Stomach (tissue), 19 donors: ENCODE measurements at places on chromosomes 3 and 15. TPM values are rescaled to one million over a fixed set of nuclear protein-coding genes. Genes with fewer than 3 reads are reported as not detected.

GRCh38 chr3:16329036-16329825, 64.2 kb downstream of the OXNAD1 start:
- DNase-seq, result no peak

GRCh38 chr3:43879166-43879565, 188.4 kb downstream of the ABHD5 start:
- DNase-seq, result peak; percentile 46

DNA sequence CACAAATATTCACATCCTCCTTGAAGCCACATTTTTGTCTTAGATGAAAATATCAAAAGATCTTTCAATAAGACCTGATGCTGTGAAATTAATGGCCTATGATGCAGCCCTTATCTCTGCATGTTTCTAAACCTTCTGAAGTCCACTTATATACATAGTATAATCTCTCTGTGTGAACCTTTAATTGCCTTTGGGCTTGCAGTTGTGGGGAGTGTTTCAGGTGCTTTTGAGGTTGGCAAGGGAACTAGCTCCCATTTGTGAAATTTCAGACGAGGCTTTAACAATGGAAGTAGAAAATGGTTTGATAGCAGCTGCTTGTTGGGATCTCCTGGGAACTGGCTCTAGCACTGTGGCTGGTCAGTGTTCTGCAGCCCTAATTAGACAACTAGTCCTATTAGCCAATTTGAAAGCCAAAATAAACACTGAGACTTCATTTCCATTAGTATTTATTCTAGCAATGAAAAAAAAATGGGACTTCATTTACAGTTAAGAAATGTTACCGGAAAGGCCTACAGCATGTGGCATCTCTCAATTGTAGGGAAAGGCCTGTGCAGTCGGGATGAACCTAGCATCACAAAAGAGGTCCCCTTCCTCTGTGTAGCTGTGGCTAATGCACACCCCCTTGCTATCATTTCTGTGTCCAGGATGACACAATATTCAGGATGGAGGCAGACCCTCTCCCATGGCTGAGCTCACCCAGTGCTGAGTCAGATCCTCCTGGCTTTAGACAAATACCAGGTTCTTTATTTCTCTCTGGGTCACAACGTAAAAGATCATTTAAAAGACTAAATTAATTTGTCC, 140.7 kb upstream of the TRIM42 start:
- DNase-seq, result no peak

DNA sequence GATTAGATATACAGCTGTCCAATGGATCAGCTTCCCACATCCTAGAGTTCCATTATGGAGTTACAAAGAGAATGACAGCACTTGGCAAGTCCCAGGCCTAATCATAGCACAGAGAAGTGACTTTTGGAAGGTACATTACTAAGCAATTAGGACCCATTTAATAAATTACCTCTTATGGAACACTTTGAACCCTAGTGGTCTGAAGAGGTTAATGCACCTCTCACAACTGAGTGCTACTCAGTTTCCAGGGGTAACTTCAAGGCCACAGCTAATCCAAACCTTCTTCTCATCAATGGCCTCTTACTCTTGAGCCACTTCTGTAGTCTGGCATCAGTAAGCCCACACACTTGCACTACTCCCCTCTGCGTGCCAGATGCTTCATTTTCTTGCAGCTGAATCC, 34.9 kb upstream of the MEIS2 start:
- no peak for DNase-seq

GRCh38 chr3:51798411-51798963, 19.4 kb upstream of the IQCF6 start:
- DNase-seq, result no peak

GRCh38 chr3:39088889-39089288, 18.5 kb downstream of the GORASP1 start:
- no peak for DNase-seq

DNA sequence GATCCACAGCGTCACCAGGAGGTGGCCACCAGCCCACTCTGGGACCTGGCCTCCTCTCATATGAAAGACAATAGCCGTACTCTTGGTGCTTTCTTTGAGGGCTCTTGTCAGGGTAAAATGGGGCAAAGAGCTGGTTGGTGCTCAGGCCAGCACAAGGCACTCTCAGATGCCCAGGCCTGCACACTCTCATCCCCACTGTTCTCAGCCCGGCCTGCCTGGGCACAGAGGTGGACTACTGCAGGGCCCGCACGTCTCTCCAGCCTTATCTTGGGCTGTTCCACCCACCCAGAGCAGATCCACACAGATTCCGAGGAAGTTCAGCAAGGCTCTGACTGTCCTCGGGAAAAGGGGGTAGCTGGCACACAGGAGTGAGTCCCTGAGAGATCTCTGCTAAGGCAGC, 122.8 kb upstream of the PRR20G start:
- DNase-seq, result no peak

GRCh38 chr3:45145223-45145622, 955 bp downstream of the CDCP1 start:
- DNase-seq, result peak; percentile 49

DNA sequence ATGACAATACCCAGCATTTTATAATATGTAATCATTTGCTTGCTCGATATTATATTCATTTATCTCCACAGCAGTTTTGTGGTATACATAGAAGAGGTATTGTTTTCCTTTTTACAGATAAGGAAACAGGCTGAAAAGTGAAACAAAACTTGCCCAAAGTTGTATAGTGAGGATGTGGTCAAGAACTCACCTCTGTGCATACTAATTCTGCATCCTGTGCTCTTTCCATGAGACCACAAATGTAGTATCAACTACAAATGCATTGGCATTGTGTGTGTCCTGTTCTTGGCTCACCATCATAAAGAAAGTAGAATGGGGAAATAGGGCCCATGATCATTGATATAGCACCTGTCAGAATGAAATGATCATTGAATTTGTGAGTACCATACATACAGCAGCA, 167.3 kb downstream of the NECTIN3 start:
- DNase-seq, result no peak

The GNB4 gene
- total RNA-seq, result 35.6 TPM

The ANKRD63 gene
- not detected for total RNA-seq
